Hepatocyte (in vitro differentiated cells): ENCODE measurements at places on chromosomes 4 and X.

- DNase-seq, result no peak
Measured at GRCh38 chrX:78307665-78308064, 19.7 kb downstream of the CYSLTR1 start.

DNA sequence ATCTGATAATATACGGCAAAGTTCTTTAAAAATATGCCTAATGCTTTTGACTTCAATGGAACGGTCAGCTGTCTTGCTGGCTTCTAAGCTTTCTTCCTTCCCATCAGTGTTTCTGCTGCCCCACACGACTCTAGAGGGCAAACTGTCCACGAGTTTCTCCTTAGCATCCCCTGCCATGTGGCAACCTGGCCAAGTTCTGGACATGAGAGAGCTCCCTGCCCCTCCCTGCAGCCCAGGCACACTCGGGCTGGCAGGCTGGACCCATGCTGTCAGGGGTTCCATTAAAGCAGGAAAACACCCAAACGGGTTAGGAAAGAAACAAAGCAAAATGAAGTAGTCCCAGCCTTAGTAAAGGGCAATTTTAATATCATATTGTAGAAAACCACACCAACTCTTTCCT, 38.8 kb downstream of the KDR start:
- DNase-seq, result no peak

DNA sequence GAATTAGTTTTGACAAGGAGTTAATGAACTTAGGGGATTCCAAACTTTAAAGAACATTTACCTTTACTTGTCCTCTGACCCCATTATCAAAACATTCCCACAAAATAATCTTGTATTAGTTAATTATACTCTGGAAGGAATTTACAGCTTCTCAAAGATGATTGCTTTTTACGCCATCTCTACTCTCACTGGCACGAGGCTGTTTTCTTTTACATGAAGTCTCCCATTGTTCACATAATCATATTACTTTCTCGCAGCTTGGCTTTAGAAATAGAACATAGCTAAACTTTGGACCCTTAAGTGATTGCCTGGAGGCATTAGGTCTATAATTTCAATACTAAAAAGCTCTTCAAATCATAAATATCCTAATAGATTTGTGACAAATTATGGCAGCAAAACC, 592.9 kb downstream of the TRIML1 start:
- DNase-seq, result no peak

GRCh38 chr4:92106816-92107215, 196.9 kb upstream of the GRID2 start:
- no peak for DNase-seq

GRCh38 chr4:158996669-158997074, 106.2 kb upstream of the RAPGEF2 start:
- peak; percentile 34 for DNase-seq

DNA sequence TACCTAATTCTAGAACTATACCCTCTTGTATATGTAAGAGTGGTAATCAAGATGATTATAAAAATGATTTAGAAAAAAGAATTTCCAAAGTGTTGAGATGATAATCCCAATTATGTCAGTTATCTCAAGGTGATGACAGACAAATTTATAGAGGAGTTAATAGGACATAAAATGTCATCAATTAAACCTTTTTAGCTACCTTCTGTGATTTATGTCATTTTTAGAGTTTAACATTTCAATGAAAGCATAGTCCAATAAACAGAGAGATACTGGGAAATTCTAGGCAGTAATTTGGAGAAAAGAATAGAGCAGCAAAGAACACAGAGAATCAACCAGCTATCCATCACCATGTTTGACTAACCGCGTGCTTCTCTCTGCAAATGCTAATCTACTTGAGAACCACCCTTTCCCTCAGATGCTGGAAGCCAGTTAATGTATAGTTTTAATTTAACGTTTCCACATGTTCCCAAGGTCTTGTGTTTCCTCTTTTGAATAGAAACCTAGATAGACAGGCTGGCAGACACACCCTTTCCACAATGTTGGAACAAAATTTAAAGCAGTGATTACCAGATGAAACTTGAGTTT, 433.1 kb upstream of the FAM241A start:
- DNase-seq, result no peak

- peak; percentile 100 for DNase-seq
Measured at GRCh38 chrX:1391707-1392375, at the start of gene SLC25A6. Gene SLC25A6, minus strand, starts transcription at chrX:1392113. Its CDS starts 104 bp downstream, at chrX:1392009.

DNA sequence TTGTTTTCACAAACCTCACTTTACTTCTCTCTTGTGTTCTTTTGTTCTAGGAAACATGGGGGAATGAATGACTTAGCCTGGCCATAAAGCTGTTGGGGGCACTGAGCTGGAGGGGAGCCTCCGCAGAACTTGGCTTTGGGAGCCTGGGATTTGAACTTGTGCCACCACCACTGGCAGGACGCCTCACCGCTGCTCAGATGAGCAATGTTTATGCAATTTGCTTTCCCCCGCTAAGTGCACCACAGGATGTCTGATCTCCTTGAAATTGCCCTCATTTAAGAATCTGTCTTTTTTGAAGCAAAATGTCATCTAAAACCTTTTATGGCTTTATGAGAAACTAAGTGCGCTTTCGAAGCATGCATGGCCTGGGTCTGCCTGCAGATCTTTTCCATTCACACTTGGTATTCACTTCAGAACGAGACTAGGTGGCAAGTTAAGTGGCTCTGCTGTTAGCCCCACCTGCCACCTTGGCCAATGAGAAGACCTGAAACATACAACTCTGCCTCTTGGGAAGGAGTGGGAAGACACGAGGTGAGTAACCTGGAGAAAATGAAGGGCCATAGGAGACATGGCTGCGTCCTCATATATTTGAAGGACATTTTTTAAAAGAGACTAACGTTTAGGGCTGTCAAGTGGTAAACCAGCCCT, 119.3 kb downstream of the LDB2 start:
- no peak for DNase-seq

- DNase-seq, result peak; percentile 23
Measured at GRCh38 chrX:12245650-12246645, 107.7 kb downstream of the FRMPD4 start.

DNA sequence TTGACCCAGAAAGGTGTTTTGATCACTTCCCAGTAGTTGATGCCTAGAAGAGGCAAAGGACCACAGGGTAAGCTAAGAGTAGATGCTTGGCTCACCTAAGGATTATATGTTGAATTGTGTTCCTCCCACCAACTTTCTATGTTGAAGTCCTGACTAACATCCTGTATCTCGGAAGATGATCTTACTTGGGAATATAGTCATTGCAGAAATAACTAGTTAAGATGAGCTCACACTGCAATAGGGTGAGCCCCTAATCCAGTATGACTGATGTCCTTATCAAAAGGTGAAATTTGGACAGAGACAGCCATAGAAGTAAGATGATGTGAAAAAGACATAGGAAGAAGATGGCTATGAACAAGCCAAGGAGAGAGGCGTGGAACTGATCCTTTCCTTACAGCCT, 3.3 kb upstream of the HMGB2 start:
- no peak for DNase-seq

DNA sequence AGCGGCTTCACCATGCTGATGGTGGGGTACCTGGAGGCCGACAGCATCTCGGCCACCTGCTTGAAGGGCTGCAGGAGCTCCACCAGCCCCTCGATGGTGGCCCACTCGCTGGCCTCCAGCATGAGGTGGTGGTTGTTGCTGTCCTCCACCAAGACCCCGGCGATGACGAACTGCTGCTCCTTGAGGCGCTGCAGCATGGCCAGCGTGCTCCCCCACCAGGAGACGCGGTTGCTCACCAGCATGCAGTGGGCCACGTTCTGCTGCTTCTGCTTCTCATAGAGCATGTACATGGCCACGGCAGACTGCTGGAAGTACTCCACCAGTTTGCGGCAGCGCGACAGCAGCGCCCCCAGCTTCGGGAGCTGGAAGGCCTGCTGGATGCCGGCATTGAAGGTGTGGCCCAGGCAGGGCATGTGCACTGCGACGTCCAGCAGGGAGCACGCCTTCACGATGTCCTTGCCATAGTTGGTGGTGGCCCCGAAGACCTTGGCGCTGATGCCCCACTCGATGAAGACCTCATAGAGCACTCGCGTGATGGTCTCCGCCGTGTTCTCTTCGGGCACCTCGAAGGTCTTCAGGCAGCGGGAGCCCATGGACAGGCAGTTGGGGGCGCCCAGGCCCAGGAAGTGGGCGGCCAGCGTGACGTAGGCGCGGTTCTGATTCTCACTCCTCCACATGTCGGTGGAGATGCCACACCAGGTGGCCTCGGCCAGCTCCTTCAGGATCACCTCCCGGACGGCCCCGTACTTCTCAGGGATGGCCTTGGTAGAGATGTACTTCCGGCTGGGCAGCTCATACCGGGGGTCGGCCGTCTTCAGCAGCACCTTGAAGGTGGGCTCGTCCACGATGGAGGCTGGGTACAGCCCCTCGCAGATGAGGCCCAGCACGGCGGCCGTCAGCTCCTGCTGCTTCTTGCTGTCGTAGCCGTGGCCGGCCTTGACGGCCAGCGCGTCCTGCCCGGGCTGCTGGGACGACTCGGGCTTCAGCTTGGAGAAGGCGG, 11.0 kb downstream of the DHRSX start:
- no peak for DNase-seq

- DNase-seq, result no peak
Measured at GRCh38 chr4:188869581-188869980, 730.3 kb downstream of the TRIML1 start.

- no peak for DNase-seq
Measured at GRCh38 chrX:135410861-135411627, 10.7 kb upstream of the SMIM10L2A start.

DNA sequence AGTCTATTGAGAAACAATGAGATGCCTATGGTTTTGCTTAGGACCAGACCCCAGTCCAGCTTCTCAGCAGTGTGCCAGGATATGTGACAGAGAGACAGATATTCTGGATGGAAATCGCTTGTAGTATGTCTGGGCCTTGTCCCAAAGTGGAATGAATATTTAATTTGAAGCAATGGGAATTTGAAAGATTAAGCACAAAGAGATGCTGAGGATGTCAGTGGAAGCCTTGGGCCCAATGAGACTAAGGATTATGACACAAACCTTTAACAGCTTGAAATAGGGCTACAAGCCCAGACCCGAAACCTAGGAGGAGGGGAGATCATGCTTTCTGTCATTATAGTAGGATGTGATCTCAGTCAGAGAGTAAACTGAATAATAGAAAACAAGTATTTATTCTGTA, 459.2 kb downstream of the FAT4 start:
- no peak for DNase-seq

DNA sequence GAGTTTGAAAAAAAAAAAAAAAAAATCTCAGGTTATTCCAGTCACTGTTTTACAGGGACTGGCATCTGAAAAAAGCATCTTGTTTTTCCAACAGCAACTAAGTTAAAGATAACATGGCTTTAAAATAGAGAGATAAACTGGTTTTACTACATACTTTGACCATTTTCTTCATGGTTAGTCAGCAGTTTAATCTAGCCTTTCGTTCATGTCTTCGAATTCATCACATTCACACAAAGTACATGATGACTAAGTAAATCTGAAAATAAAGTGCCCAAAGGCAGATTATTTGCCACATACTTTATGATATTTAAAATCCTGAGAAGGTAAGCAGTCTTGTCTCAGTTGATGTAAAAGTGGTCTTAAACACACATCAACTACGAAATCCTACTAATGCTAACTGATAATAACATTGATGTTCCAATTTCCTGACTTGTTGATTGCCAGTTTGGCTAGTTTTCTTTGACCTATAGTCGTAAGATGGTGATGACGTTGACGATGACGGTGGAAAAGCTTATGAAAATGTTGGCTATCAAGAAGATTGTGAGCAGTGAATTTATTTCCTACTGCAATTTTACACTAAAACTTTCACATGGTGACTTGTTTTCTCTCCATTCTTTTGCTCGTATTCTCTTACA, 540.5 kb upstream of the BOD1L1 start:
- DNase-seq, result no peak

DNA sequence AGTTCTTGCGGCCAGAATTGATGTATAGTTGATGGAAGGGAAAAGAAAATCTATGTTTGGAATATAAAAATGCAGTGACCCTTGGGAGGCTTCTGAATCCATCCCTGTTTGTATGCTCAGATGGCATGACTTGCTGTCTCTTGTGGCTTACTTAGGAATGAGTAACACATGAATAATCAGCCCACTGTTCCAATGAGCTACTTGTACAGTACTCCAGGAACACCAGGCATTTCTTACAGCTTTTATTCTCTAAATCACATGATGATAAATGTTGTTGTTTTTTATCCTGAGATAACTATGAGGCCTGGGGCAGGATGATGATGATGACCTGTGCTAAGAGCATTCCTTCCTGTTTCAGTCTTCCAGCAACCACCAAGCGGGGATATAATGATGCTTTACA, 18.9 kb downstream of the TMPRSS11E start:
- no peak for DNase-seq

DNA sequence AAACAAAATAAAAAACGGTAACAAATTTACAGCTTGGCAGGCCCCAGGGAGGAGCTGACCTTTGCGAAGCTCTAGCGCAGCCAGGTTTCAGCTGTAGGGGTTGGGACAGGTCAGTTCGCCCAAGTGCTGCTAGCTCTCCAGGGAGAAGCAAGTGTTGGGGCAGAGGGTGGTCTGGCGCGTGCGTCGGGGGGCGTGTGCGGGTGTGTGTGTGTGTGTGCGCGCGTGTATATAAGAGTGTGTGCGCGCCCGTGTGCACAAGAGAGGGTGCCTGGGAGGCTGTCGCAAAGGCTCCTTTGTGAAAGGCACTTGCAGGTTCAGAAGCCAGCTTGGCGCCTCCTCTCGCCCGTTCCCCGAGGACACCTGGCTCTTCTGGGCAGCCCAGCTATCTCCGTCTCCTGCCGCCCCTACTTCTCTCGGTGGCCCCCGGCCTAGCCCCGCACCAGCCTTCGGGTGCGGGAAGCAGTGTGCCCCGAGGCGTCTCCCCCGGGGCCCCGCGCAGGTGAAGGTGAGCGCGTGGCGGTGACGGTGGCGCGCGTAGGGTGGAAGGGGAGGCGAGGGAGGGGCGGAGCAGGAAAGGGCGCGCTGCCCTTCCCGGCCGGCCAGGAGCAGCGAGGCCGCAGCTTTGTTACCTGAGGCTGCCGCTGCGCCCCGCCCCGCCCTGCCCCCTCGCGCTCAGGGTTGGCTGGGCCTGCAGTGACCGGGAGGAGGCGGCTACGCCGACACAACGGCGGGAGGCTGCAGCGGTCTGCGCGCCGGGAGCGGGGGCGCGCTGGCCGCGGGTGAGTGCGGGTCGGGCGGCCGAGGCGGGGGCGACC, at the start of gene FHDC1:
FHDC1 (plus strand) TSS at position 693 of the 815 bp plus-strand sequence. CDS start 6,735 bp downstream, outside the sequence.
- peak; percentile 89 for DNase-seq

DNA sequence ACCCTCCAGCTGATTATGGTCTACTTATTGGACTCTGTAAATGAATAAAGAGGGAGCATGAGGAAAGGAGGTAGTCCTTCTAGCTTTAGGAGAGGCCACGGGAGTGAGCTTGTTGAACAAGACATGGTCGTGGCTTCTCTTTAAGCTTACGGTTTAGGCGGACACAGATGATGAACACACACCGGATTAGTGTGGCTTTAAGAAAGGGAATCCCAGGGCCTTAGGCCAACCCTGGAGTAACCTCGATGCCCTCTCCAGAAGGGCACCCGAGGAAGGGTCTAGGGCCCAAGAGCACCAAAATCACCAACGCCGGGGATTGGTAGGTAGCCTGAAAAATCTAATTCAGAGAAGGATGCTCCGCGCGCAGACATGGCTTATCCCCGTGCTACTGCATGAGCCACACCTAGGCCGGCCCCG, 39.4 kb downstream of the ERVMER34-1 start:
- no peak for DNase-seq
